Mesothelial cell of epicardium (in vitro differentiated cells): ENCODE measurements at places on chromosomes 6 and 20.

DNA sequence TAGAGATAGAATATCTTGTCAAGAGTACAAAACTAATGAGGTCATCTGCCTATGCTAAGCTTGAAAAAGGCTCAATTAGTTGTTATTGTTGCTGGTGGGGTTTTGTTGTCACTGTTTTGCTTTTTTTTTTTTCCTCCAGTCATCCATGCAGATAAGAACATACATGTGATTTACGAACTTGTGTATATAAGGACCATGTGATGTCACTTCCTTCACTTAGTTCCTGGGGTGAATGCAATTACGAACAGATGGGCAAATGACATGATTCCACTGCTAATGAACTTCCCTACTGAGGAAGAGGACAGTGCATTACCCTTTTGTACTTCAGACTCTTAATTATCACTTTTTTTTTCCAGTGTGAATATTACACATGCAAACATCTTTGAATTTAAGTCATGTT lies 1175.3 kb upstream of the GJE1 start:
- DNase-seq, result no peak

DNA sequence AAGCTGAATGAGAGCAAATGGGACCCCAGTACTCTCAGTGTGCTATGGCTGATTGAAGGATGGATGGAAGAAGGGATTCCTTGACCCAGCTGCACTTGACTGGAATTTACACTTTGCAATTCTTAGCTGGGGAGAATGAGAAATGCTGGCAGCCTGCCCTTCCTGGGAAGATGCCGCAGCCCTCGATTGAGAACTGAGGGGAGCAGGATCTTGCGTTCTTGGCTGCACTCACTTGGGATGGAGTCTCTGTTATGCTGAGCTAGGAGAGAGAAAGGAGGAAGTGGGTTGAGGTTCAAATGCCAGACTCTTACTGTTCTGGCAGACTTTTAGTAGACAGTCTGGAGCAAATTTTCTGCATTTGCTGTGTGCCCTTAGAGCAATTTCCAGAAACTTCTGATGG lies 221.2 kb downstream of the FNDC1 start:
- DNase-seq, result no peak

GRCh38 chr20:44748005-44748370 lies 2.3 kb downstream of the KCNK15 start:
- DNase-seq, result no peak

DNA sequence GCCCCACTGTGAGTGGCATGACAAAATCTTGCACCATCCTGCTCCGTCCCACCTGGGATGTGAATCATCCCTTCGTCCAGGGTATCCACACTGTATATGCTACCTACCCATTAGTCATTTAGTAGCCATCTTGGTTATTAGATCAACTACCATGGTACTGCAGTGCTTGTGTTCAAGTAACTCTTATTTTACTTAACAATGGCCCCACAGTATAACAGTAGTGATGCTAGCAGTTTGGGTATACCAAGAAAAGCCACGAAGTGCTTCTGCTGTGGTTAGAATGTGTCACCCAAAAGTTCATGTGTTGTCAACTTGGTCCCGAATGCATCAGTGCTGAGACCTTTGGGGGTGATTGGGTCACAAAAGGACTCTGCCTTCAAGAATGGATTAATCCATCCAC lies 11.7 kb downstream of the OSER1 start:
- no peak for DNase-seq

DNA sequence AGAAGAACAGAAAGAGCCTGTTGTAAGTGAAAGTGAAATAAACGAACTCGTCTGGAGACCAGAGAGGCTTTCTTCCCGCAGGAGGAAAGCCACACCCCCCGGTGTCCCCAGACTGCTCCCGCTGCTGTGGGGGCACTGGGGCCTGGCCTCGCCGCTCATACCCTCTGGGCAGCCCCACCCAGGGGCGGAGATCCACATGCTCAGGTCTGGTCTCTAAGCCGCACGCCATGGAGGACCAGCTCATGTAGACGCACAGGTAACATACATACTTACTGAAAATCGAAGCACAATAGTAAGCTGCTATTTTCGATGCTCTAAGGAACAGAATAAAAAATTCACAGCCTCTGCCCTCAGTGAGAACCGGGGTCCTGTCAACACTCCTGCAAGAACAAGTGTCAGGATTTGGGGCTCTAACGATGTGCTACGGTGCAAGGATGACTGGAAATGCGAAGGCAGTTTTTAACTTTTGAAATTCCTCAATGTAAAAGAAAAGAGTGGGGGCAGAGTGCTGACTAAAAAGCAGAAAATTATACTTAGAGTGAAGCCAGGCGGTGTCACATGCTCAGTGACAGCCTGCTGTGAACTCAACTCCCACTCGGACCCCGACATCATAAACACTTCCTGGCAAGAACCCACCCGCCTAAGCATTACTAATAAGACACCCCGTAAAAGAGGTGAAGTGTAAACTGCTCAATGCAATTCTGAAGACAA lies 110.5 kb downstream of the IRF4 start:
- DNase-seq, result no peak

GRCh38 chr6:90097356-90097755 lies 199.3 kb downstream of the BACH2 start:
- DNase-seq, result no peak

GRCh38 chr20:6704132-6704861 lies 63.2 kb upstream of the BMP2 start:
- no peak for DNase-seq

- no peak for DNase-seq
These were observed 73.0 kb downstream of the RREB1 start for GRCh38 chr6:7180751-7181150.

- DNase-seq, result no peak
These were observed 22.2 kb downstream of the AHI1 start for GRCh38 chr6:135475292-135475886.

- peak; percentile 72 for DNase-seq
These were observed 30.1 kb downstream of the RIMS4 start for GRCh38 chr20:44780226-44780625.

GRCh38 chr6:56690519-56691285 lies 48.0 kb upstream of the DST start:
- no peak for DNase-seq

- no peak for DNase-seq
These were observed 489.8 kb upstream of the MANEA start for GRCh38 chr6:95087394-95088097.

DNA sequence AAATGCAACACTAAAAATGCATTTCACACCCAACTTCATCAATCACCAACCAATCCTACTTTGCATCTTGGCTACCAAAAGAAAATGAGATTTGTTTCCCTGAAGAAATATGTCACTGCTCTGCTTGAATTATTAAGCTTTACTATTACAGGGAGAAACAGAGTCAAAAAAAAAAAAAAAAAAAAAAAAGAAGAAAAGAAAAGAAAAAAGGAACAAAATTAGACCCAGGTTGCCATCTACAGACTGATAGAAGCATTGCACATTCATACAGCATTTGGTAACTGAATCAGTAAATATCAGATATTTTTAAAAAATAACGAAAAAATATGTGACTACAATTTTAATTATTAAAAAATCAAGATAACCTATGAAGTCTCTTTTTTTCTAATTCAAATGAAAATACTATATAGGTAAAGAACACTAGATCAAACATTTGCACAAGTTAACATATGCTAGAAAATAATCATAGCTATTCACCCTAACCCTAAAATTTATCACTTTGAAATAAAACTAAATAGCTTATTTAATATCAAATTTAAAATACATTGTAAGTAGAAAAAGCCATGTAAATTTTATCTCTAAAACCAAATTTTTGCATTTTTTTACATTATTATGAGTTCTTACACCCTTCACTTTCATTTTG lies 83.3 kb downstream of the DCDC2 start:
- DNase-seq, result no peak

- DNase-seq, result no peak
These were observed 90.8 kb downstream of the ZNF217 start for GRCh38 chr20:53502820-53503219.

GRCh38 chr20:37922016-37922415 lies 19.1 kb downstream of the VSTM2L start:
- DNase-seq, result no peak

GRCh38 chr6:126926926-126927325 lies 191.5 kb upstream of the RSPO3 start:
- DNase-seq, result no peak

DNA sequence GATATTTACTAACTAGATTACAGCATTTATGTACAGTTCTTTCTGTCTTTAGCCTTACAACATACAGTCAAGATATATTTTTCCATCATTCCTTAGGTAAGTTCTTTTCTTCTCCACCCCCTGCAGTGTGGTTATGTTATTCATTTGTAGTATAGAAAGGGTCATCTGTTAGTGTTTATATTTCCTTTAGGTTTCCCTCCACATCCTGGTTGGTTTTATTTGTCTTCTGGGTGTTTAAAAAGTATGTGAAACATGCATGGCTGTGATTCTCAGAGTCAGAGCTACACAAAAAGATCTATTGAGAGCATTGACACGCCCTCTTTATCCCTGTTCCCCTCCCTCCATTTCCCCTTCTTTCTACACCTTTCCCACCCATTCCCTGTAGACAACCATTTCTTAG lies 20.1 kb downstream of the DHX35 start:
- DNase-seq, result no peak

DNA sequence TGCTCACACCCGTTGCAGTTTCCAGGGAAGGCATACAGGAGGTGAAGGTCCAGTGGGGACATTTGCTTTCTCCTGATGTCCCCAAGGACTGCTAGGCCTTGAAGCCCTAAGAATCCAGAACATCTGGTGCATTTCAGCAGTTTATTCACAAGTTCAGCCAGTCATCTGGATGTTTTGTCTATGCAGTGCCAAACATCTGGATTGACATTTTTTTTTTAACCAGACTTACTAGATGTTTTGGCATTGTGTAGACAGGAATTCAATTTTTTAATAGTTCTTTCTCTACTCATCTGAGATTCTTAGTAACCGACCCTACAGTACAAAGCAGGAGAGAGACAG lies 256.2 kb downstream of the CLIC5 start:
- no peak for DNase-seq

DNA sequence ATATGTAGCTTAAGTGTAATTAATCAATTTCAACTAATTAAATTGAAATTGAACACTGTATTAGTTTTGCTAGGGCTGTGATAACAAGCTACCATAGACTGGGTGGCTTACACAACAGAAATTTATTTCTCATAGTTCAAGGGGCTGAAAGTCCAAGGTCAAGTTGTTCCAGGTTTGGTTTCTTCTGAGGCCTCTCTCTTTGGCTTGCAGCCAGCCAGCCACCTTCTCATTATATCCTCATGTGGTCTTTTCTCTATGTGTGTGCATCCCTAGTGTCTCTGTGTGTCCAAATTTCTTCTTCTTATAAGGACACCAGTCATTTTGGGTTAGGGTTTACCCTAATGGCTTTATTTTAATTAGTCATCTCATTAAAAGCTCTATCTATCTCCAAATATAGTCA lies 611.7 kb downstream of the UTRN start:
- no peak for DNase-seq

GRCh38 chr20:32333181-32333987 lies 24.7 kb upstream of the ASXL1 start:
- DNase-seq, result no peak

DNA sequence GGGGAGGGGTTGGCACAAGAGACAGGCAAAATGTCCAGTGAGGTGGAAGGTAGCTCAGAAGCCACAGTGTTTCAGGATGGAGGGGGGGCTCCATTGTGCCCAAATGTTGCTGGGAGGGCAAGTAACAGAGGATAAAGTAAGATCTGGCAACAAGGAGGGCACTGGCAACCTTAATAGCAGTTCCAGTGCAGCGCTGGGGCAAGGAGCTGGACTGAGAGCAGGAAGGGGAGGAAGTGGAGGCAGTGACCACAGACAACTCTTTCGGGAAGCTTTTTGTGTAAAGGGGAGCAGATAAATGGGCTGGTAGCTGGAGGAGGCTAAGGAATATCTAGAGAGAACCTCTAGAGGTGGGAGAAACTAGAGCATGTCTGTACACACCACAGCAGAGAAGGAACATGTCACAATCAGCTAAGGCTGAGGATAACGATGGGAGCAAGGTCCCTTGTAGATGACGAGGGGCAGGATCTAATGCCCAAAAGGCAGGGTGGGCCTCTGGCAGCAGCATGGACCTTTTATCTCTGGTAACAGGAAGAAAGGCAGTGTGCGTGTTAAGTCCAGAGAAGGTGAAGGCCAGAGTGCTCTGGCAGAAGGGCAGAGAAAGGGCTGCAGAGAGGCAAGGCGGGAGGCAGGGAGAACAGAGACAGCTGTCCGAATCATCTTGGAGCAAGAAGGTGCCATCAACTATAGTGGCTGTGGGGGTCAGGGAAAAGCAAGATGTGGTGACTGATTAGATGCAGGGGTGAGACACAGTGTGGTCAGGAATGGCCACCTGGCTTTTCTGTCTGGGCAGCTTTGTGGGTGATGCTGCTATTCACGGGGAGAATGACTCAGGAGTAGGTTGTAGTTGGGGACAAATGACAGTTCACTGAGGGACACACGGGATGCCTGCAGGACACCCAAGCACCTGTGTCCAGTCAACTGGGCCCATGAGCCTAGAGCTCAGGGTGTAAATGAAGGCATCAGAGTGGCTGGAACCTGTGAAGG lies 17.4 kb downstream of the TMEM242 start:
- no peak for DNase-seq

GRCh38 chr6:33714385-33715040 lies 3.0 kb upstream of the UQCC2 start:
- DNase-seq, result no peak

GRCh38 chr6:126075335-126076071 lies 89.2 kb downstream of the TRMT11 start:
- DNase-seq, result no peak

DNA sequence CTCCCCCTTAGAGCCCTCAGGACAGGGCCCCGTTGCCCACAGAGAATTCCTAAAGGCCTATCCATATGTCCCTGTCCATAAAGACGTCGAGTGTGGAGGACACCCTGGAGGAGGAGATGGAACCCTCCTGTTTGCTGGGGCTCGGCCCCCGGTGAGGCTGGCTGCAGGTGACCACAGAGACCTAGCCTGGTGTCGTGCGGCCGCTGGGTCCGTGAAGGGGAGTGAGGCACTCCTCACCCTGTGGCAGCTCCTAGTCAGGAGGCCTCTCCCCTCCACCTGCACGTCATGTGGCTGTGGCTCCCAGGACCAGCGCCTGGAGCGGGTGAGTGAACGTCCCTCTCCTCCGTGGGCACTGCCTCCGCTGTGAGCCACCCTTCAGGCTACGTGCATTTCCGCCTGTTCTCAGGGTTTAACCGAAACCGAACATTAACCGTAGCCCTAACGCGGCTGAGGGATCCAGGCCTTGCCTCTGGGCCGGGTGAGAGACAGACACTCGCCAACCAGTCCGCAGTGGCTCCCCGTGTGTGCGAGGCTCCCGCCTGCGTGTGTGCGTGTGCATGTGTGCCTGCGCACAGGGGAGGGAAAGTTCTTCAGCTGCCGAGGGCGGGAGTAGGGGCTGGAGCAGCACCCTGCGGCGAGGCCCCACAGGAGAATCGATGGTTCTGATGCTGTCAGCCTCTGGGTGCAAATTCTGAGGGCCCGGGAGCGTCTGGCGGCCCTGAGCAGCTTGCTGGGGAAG lies 5.9 kb upstream of the TCEA2 start:
- no peak for DNase-seq

- no peak for DNase-seq
These were observed 703.2 kb downstream of the HDGFL1 start for GRCh38 chr6:23272536-23272935.

GRCh38 chr6:7523922-7524321 lies 17.5 kb upstream of the DSP start:
- no peak for DNase-seq
